ENCODE measurements at places on chromosomes 2 and 18.
A peak's percentile ranks its signal among the peaks of the same experiment; 100 is the strongest.

DNA sequence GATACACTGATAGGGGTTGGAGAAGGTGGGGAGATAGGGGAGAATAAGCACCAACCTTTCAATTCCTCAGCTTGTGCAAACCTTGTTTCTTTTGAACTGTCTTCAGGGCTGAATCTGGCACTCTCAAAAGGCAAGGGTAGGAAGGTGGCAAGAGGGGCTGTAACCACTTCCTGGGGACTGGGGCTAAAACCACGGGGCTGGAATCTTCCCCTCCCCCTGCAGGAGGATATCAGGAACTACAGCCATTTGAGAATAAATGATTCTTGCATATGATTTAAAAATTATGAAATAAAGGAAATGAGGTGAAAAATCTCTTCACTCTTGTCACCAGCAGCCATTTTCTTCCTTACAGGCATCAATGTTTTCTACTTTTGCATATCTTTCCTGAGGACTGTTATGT lies 50.8 kb downstream of the ATOH8 start:
- no peak for DNase-seq

DNA sequence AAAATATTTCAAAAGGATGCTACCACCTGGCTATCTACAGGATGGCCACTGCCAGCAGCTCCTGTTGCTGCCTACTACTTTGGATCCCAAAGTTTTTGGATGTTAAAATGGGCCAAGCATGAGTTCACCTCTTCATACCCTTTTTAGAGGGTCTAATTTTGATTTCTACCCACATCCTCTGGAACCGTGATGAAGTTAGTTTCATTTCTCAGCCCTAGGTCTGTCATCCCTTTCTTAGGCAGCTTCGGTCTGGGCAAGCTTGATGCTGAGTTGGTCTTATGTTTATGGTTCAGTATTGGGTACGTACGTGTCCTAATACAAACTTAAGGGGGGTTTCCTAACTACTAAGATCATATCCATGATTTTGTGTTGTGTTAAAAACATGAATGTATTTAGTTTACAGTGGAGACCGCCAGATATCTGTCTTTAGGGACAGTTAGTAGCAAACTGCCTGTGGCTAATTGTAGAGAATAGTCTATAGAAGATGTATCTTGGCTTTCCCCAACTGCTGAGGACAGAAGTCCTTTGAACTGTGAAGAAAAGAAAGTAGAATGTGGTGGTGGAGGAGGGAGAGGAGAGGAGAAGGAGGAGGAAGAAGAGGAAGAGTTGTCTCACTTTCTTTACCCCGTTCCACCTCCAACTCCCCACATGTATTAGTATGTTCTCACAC lies 184.9 kb downstream of the UBE2E3 start:
- DNase-seq: no peak

DNA sequence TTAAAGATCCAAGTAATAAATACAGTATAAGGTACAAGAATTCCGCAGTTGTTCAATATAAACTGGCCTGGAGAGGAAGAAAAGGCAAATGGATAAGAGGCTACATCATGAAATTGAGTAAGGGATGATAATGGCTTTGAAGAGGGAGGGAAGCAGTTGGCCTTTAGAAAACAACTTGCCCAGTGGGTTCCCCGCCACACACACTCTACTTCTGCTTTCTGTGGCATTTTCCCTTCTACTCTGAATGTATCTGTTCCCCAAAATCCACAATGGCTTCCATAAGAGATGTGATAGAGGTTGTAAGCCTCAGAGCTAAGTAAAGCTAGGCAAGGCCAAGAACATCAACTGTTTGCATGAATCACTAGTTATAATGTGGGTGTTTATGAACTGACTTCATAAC lies 221.3 kb downstream of the MBD2 start:
- DNase-seq: no peak

DNA sequence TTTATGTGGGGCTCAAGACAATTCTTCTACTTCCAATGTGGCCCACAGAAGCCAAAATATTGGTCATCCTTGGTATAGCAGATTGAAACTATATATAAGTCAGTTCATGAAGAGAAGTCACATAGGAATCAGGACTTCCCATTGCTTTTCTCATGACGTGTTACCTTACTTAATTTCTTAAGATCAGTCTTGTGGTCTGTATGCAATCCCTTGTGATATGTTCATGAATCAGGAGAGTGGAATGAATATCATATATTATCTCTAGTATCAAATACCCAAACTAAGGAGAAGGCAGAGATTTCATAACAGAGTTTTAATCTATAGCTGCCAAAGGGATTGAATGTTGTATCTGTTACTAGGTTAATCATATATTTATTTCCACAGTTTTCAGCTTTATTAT lies 1390.4 kb downstream of the SUCLG1 start:
- DNase-seq: no peak

DNA sequence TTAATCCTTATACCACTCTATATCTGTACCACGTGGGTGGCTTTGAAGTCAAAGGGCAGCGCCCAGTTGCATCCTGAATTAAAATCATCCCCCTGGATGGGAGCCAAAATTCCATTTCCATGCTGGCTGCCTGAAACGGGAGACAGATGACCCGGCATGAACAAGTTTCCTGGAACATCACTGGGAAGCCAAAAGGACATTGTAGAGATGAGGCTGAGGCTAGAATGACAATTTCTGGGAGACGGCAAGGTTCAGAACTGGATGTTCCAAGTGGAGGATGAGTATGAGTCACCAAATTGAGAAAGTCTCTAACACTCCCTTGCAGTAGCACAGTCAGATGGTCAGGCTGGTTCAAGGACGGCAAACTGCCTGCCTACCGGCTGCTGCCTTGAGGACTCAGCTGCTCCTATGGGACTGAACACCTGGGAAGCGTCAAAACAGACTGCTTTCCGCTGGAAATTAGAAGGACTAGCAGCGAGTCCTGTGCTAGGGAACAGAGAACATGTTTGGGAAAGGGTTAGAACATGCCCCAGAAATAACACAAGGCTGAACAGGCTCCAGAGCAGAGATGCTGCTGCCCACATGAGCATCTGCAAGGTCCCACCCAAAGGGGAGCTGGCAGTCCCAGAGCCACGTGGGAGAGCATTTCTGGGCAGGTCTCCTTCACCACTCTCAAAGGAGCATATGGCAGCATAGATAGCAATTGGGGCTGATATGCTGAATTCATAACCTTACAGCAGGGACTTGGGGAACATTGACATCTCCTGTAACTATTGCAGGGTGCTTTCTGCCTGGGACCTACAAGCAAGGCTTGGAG lies 32.0 kb downstream of the YPEL5 start:
- no peak for DNase-seq

- DNase-seq: no peak
These were observed 63.6 kb upstream of the ACSL3 start for GRCh38 chr2:222797261-222797660.

- no peak for DNase-seq
These were observed 774 bp downstream of the IER3IP1 start for GRCh38 chr18:47175283-47175897.

- no peak for DNase-seq
These were observed 160.9 kb downstream of the ZEB2 start for GRCh38 chr2:144358979-144359541.

- DNase-seq: no peak
These were observed 281.8 kb downstream of the NCKAP5 start for GRCh38 chr2:133286326-133286922.

- DNase-seq: peak; percentile 67
These were observed 207.0 kb downstream of the ZNF407 start for GRCh38 chr18:74804677-74805076.

- DNase-seq: no peak
These were observed 220.1 kb downstream of the IRS1 start for GRCh38 chr2:226579519-226579918.

DNA sequence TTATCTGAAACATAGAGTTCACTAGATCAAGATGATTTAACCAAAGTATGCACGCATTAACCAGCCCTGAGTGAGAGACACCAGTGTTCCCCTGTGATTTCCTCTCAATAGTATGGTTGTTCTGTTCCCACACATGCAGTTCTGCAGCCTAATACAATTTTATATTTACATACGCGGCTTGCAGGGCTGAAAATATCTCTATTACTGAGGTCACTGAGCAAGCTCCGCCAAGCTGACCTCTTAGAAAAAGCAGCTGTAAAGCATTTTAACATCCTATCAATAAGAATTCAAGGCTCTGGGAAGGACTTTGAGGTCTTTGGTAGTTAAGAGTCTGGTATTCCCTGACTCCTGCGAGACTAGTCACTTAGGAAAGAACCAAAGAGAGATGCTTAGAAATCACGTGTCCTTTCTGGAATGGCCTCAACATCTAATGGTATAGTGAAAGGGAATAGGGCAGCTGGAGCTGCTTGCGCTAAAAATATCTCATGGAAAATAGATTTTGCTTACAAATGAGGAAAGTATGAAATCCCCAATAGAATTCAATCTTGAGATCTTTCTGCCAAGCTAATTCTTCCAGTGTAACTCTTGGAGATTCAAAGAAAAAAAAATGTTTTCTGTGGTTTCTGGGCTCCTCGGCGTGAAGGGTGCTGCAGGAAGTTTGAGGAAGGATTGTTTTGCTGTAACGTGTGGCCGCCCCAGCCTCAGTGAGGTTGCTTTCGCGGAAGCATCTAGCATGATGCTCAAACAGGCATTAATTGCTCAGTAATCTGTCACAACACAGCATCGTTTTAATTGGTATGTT lies 59.2 kb downstream of the DOCK10 start:
- no peak for DNase-seq

- DNase-seq: no peak
These were observed 7.3 kb upstream of the NR4A2 start for GRCh38 chr2:156339865-156340264.

GRCh38 chr18:64115881-64116280 lies 33.0 kb downstream of the LINC00305 start:
- DNase-seq: no peak

- no peak for DNase-seq
These were observed 66.7 kb downstream of the ZC3H6 start for GRCh38 chr2:112342067-112342550.

DNA sequence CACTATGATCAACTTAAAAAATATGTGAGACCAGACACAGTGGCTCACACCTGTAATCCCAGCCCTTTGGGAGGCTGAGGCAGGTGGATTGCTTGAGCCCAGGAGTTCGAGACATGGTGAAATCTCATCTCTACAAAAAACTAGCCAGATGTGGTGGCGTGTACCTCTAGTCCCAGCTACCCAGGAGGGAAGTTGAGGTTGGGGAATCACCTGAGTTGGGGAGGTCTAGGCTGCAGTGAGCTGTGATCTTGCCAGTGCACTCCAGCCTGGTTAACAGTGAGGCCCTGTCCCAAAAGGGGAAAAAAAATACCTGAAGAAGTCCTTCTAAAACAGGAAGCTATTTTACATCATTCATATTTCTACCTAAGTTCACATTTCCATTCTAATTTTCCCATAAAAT lies 144.0 kb downstream of the EML6 start:
- no peak for DNase-seq

DNA sequence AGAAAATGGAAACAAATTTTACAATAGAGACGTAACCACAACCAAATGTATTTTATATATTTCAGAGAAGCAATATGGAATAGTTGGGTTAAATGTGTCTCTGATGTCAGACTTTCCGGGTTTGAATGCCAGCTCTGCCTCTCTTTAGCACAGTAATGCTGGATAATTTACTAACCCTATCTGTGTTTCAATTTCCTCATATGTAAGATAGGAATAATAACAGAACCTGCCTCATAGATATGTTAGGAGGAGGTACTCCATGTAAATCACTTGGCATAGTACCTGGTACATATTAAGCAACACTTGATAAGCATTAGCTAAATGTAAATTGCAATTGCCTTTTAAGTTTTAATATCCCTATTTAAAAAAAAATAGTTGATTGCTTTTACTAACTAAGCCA lies 231.3 kb upstream of the ZC3H15 start:
- DNase-seq: no peak

DNA sequence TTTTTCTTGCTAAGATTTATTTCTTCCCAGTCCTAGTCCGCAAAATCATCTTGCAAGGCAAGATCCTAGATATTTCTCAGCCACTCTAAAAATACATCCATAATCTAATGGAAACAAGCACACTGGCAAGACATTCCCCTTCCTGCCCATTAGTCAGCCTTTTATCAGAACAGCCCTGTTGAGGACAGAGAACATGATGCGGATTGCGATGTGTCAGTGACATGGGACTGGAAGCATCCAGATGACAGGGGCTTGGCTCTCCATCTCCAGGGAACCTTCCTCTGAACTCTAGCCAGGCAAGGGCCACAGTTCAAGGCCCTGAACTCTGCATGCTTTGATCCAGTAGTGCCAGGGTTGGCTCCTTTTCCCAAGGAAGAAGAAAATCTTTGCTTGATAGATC lies 70.0 kb downstream of the VSNL1 start:
- no peak for DNase-seq

GRCh38 chr18:3869848-3870247 lies 419.9 kb downstream of the TGIF1 start:
- DNase-seq: no peak

DNA sequence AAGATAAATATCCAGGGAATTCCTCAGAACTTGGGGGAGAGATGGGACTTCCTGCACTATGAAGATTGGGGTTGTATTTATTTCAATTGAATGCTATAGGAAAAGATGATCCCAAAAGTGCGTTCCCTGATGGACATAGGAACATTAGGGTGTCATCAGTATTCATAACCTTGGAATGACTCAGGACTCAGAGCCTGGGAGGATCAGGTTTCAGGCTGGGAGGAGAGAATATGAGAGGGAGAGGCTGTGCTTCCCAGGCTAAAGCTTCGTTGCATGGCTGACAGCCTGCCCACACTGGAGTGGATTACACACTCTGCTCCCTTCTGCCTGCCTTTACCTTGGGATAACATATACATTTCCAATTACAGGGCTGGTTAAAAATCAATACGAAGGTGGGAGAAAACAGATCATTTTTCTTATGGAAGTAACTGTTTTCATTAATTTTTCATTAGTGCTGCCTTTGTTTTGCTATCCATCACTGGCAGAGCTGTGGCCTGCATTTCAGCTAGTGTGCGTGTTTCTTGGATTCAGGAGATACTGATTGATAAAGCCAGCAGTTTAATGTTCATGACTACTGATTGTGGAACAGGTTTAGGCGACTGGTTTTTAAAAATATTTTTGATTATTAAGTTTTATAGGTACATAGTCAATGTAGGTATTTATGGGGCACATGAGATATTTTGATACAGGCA lies 118.7 kb downstream of the KCTD1 start:
- peak; percentile 39 for DNase-seq

GRCh38 chr2:85578243-85579180 lies 1.1 kb downstream of the VAMP8 start:
- no peak for DNase-seq
